Pulmonary artery endothelial cell (primary cell): ENCODE measurements at places on chromosomes 7 and 10. TPM values are rescaled to one million over a fixed set of nuclear protein-coding genes. Genes with fewer than 3 reads are reported as not detected.

DNA sequence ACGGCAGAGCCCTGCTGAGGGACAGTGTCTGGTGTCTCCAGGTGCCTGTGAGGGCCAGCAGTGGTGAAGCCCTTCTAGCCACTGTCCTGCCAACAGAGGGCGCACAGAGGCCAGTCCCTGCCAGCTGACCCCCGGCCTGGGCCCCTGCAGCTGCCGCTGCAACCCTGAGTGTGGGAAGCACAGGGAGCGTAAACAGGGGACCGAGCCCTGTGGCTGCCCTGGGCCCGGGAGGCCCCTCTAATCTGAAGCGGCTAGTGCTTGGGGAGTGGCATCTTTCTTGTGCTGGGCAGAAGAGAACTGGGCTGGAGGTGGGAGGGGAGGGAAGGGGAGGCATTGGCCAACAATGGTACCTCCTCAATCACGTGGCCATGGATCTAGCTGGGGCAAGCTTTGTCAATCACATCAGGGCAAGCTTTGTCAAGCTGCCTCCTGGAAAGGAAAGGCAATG is 34.6 kb downstream of the TRIM8 start:
- no peak for DNase-seq

DNA sequence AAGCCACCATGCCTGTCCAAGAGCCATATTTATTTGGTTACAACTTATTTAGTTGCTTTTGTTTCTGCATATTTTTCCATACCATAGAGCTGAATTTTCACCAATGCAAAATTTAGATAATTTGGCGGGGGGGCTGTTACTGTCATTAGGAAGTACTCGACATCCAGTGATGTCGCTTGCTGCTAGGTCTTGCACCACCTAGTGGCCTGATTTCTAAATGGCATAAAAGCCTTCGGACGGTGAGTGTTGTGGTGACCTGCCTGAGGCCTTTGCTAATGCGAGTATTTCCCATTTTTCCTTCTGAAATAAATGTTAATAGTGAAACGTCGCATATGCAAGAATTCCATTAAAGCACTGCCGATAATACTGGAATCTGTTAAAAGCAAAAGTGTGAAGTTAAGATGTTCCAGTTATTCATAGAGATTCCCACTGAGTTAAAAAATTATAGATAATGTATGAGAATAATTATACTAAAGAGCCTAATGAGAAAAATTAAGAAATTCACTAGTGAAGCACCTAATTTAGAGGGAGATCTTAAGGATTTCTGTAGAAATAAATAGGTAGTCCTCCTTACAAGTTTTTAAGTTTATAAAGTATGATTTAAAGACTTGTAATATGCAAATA is 86.1 kb upstream of the DNAJB6 start:
- no peak for DNase-seq

- no peak for DNase-seq
Observed at GRCh38 chr7:19665399-19666008, 43.3 kb downstream of the POLR1F start.

DNA sequence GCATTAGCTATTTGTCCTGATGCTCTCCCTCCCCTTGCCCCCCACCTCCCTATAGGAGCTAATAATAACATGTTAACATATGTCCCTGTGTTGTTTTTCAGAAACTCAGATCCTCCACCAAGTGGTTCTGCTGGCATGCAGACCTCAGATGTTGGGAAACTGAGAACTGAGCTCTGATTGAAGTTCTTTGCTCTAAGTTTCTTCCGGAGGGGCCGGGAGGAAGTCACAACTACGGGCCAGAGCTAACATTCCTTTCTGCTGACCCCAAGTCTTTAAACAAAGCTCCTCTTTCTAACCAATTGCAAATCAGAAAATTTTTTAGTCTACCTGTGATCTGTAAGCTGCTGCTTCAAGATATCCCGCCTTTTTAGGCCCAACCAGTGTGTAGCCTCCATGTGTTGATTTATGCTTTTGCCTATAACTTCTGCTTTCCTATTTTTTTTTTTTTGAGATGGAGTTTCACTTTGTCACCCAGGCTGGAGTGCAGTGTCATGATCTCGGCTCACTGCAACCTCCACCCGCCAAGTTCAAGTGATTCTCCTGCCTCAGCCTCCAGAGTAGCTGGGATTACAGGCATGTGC is 66.6 kb downstream of the LYZL1 start:
- no peak for DNase-seq

GRCh38 chr7:52944921-52945320 is 90.5 kb upstream of the POM121L12 start:
- no peak for DNase-seq

GRCh38 chr7:149570784-149571183 is 73.2 kb upstream of the ZNF746 start:
- no peak for DNase-seq

PLEKHA1 gene
- total RNA-seq: 32.3 and 36.2 TPM in 2 replicates

CCDC201 gene
- not detected in 2 replicates for total RNA-seq

HOXA7 gene
- total RNA-seq: 0.04 and 0.13 TPM in 2 replicates

ASB10 gene
- total RNA-seq: not detected in 2 replicates
